ENCODE measurements at places on chromosomes 3 and 15. TPM values are rescaled to one million over a fixed set of nuclear protein-coding genes. Genes with fewer than 3 reads are reported as not detected.

DNA sequence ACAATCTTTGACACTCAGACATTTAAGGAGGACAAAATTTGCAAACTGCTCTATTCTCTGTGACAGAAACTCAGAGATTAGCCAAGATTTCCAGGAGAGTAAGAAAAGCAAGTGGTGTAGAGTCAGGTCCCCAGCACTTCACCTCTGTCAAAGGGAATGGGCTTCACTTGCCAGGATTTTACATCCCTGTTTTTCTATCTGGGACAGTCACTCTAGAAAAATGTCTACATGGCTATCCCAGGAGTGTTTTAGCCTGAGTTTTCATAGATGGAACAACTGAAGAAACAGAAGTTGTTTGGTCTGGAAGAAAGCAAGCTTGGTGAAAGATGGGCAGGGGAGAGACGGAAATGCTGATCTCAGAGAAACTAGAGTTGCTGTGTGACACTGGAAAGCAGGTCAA lies 3.0 kb downstream of the FAM219B start:
- no peak overlapping the region for H3K4me3 ChIP-seq
- H3K27me3 ChIP-seq: no peaks in the 10 kb centered on the region
- no peak for DNase-seq
- peaks cover 56% of the 10 kb centered on the region for H3K4me1 ChIP-seq

- no peaks in the 10 kb centered on the region for H3K4me1 ChIP-seq
- no peak overlapping the region for H3K4me3 ChIP-seq
- H3K36me3 ChIP-seq: no peaks in the 10 kb centered on the region
Measured at GRCh38 chr3:5729852-5730251, 542.3 kb downstream of the EDEM1 start.

- peaks cover 2% of the 10 kb centered on the region for H3K4me1 ChIP-seq
- no peak overlapping the region for H3K4me3 ChIP-seq
Measured at GRCh38 chr3:30768703-30769550, 125.5 kb downstream of the GADL1 start.

DNA sequence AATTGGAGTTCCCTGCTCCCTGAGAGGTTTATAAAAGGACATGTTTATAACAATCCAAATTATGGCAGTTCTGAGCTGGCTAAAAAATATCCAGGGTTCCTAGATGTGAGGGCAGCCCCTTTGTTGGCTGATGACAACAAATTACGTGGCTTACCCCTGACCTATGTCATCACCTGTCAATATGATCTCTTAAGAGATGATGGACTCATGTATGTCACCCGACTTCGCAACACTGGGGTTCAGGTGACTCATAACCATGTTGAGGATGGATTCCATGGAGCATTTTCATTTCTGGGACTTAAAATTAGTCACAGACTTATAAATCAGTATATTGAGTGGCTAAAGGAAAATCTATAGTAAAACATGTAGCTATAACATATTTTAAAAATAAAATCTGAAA lies 13.9 kb downstream of the AADAC start:
- H3K27me3 ChIP-seq: peaks cover 29% of the 10 kb centered on the region
- no peak overlapping the region for H3K27ac ChIP-seq
- no peak for DNase-seq
- no peaks in the 10 kb centered on the region for H3K4me1 ChIP-seq
- H3K36me3 ChIP-seq: no peaks in the 10 kb centered on the region
- H3K4me3 ChIP-seq: no peak overlapping the region

GRCh38 chr3:191094057-191094845 lies 104.8 kb upstream of the OSTN start:
- no peaks in the 10 kb centered on the region for H3K27me3 ChIP-seq
- no peaks in the 10 kb centered on the region for H3K36me3 ChIP-seq
- H3K4me1 ChIP-seq: no peaks in the 10 kb centered on the region
- DNase-seq: no peak
- H3K4me3 ChIP-seq: no peak overlapping the region

AP4E1 gene
- 20.0 TPM for total RNA-seq

ROPN1 gene
- not detected for total RNA-seq

CHRD gene
- total RNA-seq: not detected

PRKCD gene
- 20.5 TPM for total RNA-seq

Measured in activated CD8-positive, alpha-beta T cell treated with anti-CD3 and anti-CD28 coated beads, Interleukin-2, amount 10 ng/mL, durations not matched to agents 7 days and 5 days (primary cell).